Neural progenitor cell (in vitro differentiated cells): ENCODE measurements at places on chromosomes 2 and 18. TPM values are rescaled to one million over a fixed set of nuclear protein-coding genes. Genes with fewer than 3 reads are reported as not detected.

Gene CKAP2L
- total RNA-seq: 28.2 and 53.7 TPM in 2 replicates

Gene CHRND
- 0.19 TPM in 1 of 2 replicates, not detected in the other for total RNA-seq

Gene RNU2-63P
- total RNA-seq: not detected in 2 replicates

Gene UGT1A8
- not detected in 2 replicates for total RNA-seq

Gene GPR39
- total RNA-seq: 0.28 and 1.4 TPM in 2 replicates

Gene KLF7
- total RNA-seq: 5.2 and 7.2 TPM in 2 replicates

Gene SLC30A3
- 0.56 and 1.4 TPM in 2 replicates for total RNA-seq

Gene ABCG8
- total RNA-seq: not detected in 2 replicates

DNA sequence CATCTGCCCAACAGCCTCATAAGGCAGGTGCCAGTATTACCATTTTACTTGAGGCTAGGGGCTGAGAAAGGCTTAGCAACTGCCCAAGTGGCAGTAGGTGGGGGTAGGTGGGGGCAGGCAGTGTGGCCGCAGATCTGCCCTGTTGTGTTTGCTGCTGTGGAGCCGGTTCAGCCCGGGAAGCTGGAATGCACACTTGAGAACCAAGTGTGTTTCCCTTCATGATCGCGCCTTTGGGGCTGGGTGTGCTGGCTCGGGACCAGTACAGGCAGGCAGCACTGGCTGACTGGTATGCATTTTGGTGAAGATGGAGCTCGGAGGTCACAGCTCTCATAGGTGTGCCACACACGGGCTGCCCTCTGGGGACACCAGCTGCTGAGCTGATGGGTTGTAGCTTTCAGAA lies 85.1 kb downstream of the CABLES1 start:
- no peak for DNase-seq
- H3K4me1 ChIP-seq: no peaks in the 10 kb centered on the region
- no peaks in the 10 kb centered on the region for H3K36me3 ChIP-seq
- no peak overlapping the region for H3K27ac ChIP-seq
- no peak overlapping the region for H3K4me3 ChIP-seq

GRCh38 chr2:134988994-134989605 lies 58.1 kb downstream of the MAP3K19 start:
- no peaks in the 10 kb centered on the region for H3K36me3 ChIP-seq
- no peaks in the 10 kb centered on the region for H3K27me3 ChIP-seq
- H3K4me3 ChIP-seq: no peak overlapping the region
- H3K27ac ChIP-seq: no peak overlapping the region

DNA sequence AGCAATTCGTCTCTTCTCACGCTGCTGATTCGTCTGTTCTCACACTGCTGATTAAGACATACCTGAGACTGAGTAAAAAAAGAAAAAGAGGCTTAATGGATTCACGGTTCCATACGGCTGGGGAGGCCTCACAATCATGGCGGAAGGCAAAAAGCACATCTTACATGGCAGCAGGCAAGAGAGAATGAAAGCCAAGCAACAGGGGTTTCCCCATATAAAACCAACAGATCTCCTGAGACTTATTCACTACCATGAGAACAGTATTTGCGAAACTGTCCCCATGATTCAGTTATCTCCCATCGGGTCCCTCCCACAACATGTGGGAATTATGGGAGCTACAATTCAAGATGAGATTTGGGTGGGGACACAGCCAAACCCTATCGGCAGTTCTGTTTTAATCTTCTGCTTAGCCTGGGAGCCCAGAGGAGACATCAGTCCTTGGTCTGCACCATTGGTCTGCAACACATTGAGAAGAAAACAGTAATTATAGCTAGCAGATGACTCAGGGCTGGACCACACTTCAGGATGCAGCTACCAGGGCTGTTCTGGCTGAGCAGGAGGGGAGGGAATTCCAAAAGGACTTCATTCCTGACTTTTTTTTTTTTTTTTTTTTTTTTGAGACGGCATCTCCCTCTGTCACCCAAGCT lies 69.4 kb downstream of the CABLES1 start:
- no peak for DNase-seq
- no peaks in the 10 kb centered on the region for H3K27me3 ChIP-seq
- H3K4me3 ChIP-seq: no peak overlapping the region
- H3K4me1 ChIP-seq: no peaks in the 10 kb centered on the region
- no peak overlapping the region for H3K27ac ChIP-seq
- H3K36me3 ChIP-seq: no peaks in the 10 kb centered on the region

GRCh38 chr2:223099561-223099960 lies 47.6 kb downstream of the KCNE4 start:
- H3K4me1 ChIP-seq: no peaks in the 10 kb centered on the region
- DNase-seq: no peak
- no peaks in the 10 kb centered on the region for H3K27me3 ChIP-seq
- no peaks in the 10 kb centered on the region for H3K36me3 ChIP-seq

DNA sequence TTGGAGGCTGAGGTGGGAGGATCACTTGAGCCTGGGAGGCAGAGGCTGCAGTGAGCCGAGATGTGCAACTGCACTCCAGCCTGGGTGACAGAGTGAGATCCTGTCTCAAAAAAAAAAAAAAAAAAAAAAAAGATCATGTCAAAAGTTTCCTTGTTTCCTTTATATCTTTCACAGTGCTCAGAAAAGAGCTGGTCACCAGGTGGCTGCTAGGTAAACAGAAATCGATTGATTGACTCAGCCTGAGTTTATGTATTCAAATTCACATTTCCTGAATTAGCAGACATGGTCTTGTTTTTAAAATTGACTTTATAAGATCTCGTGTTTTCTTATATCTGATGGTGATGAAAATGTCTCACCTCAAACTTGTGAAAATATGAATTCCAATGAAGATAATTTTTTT lies 261.8 kb upstream of the FANCL start:
- no peaks in the 10 kb centered on the region for H3K36me3 ChIP-seq
- H3K4me3 ChIP-seq: no peak overlapping the region
- no peak overlapping the region for H3K27ac ChIP-seq

DNA sequence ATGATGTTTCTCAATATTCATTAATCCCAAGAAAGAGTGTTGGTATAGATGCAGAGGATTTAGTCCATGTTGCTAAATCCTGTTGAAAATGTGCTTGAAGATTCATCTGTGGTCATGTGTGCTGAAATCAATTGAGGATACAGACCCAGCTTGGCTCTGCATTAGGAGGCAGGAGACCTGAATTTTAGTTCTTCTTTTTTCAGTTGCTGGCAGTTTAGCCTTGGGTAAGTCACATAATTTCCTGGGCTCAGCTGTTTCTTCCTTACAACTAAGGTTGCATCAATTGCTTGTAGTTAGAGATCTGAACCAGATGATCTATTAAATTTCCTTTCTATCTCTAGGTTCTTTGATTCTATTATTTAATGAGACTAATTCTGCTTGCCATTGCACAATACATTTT lies 54.4 kb downstream of the SETBP1 start:
- H3K36me3 ChIP-seq: no peaks in the 10 kb centered on the region
- DNase-seq: no peak
- no peak overlapping the region for H3K27ac ChIP-seq

GRCh38 chr18:34467058-34467457 lies 242.3 kb upstream of the NOL4 start:
- DNase-seq: no peak
- H3K36me3 ChIP-seq: no peaks in the 10 kb centered on the region
- H3K4me3 ChIP-seq: no peak overlapping the region

DNA sequence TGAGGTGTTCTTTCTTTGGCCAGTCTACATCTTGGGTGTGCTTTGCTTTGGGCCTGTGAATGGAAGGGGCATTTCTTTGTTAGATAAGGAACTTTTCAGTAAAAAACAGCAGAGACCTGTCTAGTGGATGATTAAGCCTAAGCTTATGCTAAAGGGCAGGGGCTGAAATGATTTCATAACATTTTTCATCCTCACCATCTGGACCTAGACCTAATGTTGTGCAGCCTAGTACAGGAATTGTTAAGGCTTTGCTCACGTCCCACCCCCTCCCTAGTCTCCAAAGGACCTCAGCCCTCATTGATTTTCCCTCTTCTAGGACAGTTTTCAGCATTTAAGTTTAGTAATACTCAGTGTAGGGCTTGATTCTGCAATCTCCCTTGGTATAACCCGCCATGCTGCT lies 111.8 kb downstream of the PRKCE start:
- H3K4me1 ChIP-seq: peaks cover 10% of the 10 kb centered on the region
- H3K27ac ChIP-seq: no peak overlapping the region
- H3K4me3 ChIP-seq: no peak overlapping the region
- DNase-seq: no peak

- H3K4me1 ChIP-seq: peaks cover 16% of the 10 kb centered on the region
- H3K36me3 ChIP-seq: no peaks in the 10 kb centered on the region
- DNase-seq: no peak
- H3K4me3 ChIP-seq: no peak overlapping the region
- H3K27me3 ChIP-seq: no peaks in the 10 kb centered on the region
Observed at GRCh38 chr18:23049698-23050373, 85.4 kb upstream of the CABLES1 start.

- peaks cover 21% of the 10 kb centered on the region for H3K4me1 ChIP-seq
- no peak within 1 kb of the TSS for H3K27ac ChIP-seq
- H3K4me3 ChIP-seq: peak within 1 kb of the TSS; percentile 69
- DNase-seq: peak; percentile 86
Observed at GRCh38 chr18:62324917-62325805, at the start of gene TNFRSF11A. Gene TNFRSF11A, plus strand, starts transcription at chr18:62325310. Its CDS starts 43 bp downstream, at chr18:62325353.

GRCh38 chr2:98759338-98759737 lies 28.4 kb upstream of the MGAT4A start:
- H3K36me3 ChIP-seq: no peaks in the 10 kb centered on the region
- DNase-seq: no peak
- no peak overlapping the region for H3K4me3 ChIP-seq
- peaks cover 4% of the 10 kb centered on the region for H3K4me1 ChIP-seq
- H3K27me3 ChIP-seq: no peaks in the 10 kb centered on the region

GRCh38 chr2:127275356-127275755 lies 18.6 kb downstream of the ERCC3 start:
- no peak overlapping the region for H3K27ac ChIP-seq
- no peak overlapping the region for H3K4me3 ChIP-seq
- no peaks in the 10 kb centered on the region for H3K4me1 ChIP-seq
- no peak for DNase-seq
- H3K27me3 ChIP-seq: no peaks in the 10 kb centered on the region

- no peak overlapping the region for H3K4me3 ChIP-seq
- H3K4me1 ChIP-seq: no peaks in the 10 kb centered on the region
- H3K27me3 ChIP-seq: no peaks in the 10 kb centered on the region
- no peaks in the 10 kb centered on the region for H3K36me3 ChIP-seq
- DNase-seq: no peak
Observed at GRCh38 chr2:8860239-8860638, 22.8 kb upstream of the KIDINS220 start.

DNA sequence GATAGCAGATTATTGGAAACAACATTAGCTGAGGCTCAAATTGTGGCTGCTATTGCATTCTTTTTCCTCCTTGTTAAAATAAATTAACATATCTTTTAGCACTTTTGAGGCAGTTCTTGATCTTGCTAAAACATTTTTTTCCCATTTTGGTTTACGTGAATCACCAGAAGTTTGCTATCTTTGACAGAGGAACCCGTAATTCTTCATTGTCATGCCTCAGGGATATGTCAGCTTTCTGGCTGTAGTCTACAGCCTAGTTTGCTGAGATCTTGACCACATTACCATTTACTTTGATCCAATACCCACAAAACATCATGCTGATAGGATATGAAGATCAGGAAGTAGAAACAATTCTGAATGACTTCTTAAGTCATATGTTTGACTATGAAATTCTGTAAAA lies 25.1 kb upstream of the FANCL start:
- no peaks in the 10 kb centered on the region for H3K27me3 ChIP-seq
- no peak overlapping the region for H3K27ac ChIP-seq
- H3K36me3 ChIP-seq: no peaks in the 10 kb centered on the region
- no peaks in the 10 kb centered on the region for H3K4me1 ChIP-seq
- no peak for DNase-seq
- H3K4me3 ChIP-seq: no peak overlapping the region

- H3K27me3 ChIP-seq: no peaks in the 10 kb centered on the region
- H3K4me3 ChIP-seq: no peak overlapping the region
- no peaks in the 10 kb centered on the region for H3K36me3 ChIP-seq
- peaks cover 15% of the 10 kb centered on the region for H3K4me1 ChIP-seq
- DNase-seq: no peak
Observed at GRCh38 chr18:26960911-26961310, 95.4 kb upstream of the AQP4 start.
